ENCODE measurements at places on chromosomes 3 and 15.

DNA sequence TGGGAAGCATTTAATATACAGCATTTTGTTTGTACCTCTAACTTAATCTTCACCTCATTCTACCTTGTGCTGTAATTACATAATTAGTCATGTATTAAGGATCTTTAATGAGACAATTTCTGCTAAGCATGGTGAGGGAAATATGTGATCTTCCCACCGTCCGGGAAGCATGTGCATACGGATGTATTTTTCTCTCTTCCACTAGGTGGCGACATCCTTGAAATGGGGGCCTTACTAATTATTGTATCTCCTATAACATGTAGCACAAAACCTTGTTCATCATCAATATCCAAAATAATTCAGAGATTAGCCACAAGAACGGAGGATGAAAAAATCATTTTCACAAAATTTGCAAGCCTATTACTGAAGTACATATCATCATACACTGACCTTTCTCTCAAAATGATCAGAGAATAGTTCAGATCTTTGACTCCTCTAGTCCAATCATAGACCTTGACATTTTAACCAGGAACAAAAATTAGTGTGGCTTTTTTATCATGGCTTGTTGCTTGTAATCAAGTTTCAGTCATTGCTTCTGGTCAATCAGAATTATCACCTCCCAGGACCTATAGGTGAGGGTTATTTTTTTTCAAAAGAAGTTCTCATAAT, 148.9 kb upstream of the GBE1 start:
- peak; percentile 42 for DNase-seq

DNA sequence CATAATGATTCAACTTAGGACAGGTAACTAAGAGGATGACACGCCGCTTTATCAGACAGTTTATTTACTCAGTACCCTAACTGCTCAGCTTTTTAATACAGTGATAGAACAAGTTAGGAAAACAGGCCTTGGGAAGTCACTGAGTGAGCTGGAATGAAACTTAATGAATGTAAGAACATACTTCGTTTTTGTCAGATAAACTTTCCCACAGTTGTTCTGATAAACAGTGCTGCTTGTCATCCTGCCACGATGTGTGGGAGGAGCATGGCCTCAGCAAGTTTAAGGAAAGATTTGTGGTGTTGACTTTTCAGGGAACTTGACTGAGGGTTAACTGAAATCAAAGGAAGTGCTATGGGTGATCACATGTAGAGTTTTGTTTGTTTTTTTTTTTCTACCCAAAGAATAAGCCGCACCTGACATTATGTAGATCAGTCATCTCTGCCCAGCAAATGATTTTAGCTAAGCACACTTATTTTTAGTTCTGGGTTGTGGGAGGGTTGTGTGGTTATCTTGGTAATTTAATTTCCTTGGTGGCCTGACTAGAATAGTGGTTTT, 5.6 kb upstream of the P2RY14 start:
- no peak for DNase-seq

DNA sequence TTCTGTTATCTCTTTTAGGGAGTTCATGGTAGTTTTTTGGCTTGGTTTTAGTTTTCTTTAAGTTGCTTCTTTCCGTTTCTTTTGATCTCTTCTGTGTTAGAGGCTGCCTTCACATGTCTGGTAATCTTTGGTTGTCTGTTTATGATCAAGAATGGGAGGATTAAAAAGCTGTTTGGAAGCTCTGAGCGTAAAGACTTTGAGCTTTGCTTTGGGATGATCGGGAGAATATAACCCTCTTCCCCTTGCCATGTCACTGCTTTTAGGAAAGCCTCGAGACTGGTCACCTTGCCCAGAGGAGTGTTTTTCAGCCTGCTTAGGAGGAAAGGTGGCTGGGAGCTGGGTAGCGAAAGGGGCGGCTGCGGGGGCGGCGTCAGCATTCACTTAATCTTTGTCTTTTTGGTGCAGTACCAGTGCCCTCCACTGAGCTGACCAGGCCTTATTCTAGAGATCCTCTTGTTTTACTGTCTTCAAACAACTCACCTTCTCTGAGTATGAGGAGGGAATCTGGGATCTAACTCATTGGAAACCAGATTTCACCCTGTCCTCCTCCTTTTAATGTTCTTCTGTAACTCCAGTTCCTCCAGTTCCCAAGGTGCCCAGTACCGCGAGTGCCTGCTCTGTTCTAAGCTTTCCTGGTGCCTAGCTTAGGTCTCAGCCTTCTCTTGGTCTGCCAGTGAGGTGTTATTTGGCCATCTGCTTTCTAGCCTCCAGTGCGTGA, 15.5 kb downstream of the TATDN2 start:
- DNase-seq: peak; percentile 29

- DNase-seq: no peak
These were observed 63.4 kb upstream of the LINGO1 start for GRCh38 chr15:77695961-77696582.

- no peak for DNase-seq
These were observed 46.9 kb downstream of the USP8 start for GRCh38 chr15:50471072-50471471.

GRCh38 chr15:25709437-25710159, 153.5 kb downstream of the ATP10A start:
- no peak for DNase-seq

DNA sequence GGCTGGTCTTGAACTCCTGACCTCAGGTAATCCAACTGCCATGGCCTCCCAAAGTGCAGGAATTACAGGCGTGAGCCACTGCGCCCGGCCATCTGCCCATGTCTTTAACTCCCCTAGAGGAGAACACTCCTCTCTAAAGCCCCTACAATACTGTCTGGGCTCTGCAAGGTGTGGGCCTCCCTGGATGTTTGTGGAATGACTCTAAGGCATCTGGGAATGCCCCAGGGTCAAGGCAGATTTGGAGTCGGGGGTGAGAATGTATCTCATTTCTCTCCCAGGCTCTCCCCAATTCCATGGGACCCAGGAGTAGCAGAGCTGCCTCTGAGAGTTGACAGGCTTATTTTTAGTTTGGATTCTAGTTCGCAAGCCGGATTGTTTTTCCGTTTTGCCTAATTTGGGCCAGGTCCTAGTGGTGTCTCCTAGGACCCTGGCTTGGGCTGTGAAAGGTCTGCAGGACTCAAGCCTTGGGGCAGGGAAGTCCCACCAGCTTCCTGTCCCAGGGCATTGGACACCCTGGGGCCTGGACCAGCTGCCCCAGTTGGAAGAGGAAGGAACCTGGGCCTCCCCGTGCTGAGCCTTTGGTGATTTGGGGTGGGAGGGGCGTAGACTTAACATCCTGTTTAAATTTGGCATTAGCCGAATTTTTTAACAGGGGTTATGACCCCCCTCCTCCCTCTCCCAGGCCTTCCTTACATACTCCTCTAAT, 53.5 kb downstream of the MAGEF1 start:
- DNase-seq: no peak

DNA sequence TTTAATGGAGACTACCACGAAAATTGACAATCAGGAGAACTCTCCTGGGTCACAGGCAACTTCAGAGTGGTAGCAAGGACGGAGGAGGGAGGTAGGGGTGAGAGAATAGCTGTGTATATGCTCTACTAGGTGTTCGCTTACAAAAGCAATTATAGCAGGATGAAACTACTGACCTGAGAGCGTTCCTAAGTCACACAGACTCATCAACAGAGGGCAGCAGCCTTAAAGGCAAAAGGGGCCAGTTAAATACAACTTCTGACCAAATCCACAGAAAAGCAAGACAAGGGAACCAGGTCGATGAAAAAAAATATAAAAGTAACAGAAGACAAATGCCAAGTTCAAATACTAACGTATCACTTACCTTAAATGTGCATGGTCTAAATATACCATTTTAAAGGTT, 894.6 kb downstream of the PLOD2 start:
- no peak for DNase-seq

GRCh38 chr3:38507120-38507519, 11.0 kb downstream of the EXOG start:
- DNase-seq: no peak

- DNase-seq: no peak
These were observed 10.8 kb downstream of the CDAN1 start for GRCh38 chr15:42726114-42726513.

DNA sequence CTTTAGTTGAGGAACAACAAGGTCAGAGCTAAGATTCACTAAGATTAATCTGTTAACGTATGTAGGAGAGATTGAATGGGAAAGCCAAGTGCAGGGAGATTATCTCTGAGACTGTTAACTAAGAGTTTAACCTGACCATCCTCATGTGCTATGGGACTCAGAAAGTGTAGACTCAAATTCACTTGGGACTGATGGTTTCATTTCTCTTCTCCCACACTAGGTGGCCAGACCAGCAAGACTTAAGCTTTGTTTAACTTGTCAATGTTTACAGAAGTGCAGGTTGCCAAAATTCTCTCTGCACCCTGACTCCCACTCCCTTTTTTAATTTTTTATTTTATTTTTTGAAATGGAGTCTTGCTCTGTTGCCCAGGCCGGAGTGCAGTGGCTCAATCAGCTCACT, 6.3 kb upstream of the HEXA start:
- DNase-seq: no peak

DNA sequence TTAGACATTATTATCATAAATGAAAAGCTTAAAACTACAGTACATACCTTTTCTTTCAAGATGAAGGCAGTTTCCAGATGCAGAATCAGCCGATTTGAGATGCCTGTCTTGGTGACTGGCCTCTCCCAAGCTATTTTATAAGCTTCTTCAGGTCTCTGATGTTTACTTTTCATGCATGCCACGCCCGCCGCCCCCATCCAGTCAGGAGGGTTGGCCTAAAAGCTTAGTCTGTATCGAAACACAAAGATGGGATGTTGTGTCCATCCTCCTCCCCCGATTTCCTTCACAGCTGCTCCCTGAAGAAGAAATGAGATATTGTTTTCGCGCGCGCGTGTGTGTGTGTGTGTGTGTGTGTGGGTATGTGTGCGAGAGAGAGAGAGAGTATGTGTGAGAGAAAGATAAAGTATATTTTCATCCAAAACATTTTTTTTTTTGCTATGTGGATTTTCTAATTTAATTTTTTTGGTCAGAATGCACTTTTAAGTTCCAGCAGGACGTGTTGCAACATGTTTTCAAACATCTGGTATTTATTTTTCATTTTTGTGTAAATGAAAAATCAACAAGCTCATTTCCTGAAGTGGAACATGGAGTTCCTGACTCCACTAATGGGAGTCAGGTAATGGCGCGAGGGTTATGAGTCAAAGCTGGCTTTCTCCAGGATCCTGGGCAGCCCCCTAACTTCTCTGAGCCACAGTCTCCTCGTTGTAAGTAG, at the start of gene APOD:
Gene APOD, minus strand, starts transcription at position 110 of the 712 bp plus-strand sequence. CDS start 4,479 bp downstream, outside the sequence.
- DNase-seq: no peak

DNA sequence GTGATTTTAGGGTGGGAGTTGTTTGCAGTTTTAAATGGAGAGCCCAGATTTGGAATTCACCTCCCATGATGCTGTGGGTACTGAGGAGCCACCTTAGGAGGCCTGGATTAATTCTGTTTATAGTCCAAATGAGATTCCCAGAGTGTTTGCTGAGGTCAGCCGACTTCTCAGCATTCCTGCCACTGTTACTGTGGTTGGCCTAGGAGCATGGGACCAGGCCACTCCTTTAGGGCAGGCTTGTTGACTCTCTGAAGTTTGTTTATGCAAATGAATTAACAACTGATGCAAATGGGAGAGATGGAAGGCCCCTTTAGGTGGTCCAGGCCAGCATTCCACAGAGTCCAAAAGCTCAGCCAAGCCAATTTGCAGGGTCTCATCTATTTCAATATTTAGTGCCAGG, 46.1 kb downstream of the CACNA2D3 start:
- DNase-seq: no peak

DNA sequence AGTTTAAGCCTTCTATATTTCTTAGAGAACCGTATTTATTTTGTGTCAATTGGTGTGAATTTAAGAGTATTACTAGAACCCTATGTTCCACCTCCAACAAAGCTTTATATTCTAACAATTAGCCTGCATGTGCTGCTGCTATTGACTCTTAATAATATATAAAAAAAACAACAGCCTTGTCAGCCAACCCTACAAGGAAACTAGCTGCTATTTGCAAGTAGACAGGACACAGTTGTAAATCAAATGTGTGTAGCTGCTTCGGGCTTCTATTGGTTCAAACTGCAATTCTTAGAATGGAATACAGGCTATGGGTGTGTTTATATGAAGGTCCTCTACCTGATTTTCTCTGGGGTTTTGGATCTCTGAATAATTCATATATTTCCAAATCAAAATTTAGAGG, 60.7 kb downstream of the ZBTB20 start:
- no peak for DNase-seq

DNA sequence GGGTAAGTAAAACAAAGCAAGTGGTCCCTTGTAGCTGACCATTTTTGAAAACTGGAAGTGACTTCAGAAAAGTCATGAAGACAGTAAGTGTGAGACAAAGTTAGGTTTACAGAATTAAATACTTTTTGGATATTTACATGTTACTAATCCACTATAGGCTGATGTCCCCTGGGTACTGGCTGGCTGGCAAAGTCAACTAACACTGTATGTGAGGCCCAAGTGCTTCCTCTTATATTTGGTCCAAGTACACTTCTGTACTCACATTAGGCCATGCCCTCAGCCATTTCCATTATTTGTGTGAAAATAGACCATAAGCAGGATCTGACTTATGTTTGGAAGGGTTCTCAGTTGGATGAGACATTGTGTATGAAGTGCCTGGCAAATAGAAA, 5.5 kb upstream of the LEKR1 start:
- DNase-seq: no peak

GRCh38 chr3:197466586-197467399, 89.0 kb downstream of the BDH1 start:
- DNase-seq: no peak

DNA sequence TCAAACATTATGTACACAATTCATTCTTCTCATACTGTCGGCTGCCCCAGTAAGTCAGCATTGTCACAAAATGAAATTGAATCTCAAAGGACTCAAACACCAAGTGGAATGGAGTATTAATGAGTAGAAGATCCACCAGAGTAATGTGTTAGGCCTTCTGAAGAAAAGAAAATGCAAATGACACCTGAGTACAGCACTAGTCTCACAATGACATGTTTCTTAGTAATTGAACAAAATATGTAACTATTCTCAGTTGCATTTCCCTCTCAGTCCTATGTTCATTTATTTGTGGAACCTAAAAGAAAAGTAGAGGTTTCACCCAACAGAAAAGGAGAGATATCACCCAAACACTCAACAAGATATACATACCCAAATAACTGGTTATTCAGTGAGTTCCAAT, 283.9 kb upstream of the THBS1 start:
- no peak for DNase-seq

DNA sequence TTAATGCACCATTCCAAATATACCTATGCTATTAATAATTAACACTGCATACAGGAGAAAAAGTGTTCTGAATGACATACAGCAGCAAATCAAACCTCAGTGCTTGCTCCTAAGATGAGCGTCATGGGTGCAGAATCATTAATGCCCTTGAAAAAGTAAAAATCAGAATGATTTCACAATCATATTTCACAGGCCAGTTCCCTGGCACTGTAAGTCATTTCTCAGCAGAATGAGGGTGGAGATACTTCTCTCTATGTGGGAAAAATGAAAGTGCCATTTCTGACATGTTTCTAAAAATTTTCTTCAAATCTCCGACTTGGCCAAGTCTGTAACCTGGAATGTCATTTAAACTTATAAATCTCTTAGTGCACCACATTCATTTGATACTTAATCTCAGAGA, 549.8 kb upstream of the AGTR1 start:
- DNase-seq: no peak
